Central memory CD4-positive, alpha-beta T cell (primary cell): ENCODE measurements at places on chromosomes 2 and 18.

DNA sequence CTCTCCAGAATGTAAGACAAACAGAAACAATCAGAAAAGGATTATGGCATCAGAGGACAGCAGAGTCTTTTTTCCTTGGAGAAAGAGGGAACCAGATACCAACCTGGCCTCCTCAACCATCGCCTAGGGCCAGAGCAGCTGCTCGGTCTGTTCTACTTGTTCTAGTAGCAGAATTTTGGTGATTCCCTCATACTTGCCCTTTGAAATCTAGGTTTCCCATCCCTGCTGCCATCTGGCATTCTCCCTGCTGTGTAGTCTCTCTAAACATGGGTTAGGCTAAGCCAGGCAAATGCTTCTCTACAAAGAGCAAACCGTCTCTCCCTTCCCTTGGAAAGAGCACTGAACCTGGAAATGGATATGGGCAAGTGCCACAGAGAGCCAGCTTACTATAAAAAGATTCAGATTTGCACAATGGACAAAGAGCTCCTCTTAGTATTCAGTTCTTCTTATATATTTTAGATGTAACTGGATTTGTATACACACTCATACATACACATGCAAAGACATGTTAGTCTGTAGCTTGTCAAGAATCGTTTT, 208.6 kb upstream of the ST6GAL2 start:
- DNase-seq = no peak

DNA sequence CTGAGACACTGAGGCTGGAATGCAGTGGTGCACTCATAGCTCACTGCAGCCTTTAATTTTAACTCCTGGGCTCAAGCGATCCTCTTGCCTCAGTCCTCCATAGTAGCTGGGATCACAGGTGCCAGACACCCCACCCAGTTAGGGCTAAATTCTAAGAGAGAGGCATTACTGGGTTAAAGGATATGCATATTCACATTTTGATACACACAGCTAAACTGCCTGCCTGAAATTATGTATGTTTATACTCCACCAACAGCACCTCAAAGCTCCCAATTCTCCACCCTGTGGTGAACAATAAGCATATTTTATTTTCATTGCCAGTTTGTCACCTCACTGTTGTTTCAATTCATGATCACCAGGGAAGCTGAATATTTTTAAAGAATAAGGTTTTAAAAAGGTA, 18.7 kb upstream of the MCM6 start:
- no peak for DNase-seq

GRCh38 chr2:108396845-108397244, 19.1 kb downstream of the SULT1C4 start:
- no peak for DNase-seq

DNA sequence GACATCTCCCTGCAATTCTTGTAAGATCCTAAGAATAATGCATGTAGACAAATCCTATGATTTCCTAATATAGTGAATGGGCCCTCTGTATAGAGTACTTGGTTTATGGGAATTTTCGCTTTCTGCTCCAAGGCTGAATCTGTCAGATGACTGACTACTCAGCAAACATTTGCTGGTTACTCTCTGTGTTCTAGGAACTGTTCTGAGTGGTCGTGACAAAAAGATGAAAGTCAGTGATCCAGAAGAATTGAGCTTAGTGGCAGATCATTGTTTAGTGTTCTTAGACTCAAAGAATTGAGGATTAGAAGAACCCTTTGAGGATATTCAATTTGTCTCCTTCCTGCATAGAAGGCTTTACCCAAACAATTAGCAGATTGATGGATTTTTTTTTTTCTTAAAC, 10.0 kb downstream of the XRCC5 start:
- DNase-seq = no peak

DNA sequence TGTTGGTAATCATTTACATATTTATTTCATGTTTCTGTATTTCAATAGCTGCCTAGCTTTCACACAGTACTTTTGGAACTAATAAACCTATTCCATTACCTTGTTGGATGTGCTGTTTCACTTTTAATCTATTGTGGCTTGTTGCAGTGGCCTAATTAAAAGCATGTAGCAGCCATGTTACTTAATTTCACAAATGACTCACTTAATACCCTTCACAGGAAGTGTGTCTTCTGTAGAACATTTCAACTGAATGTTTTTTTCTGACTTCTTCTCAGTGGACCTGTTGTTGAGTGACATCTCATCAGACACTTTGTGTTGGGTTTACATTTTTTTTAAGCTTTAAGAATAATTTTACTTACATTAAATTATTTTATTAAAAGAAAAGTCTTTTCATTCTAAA, 260.5 kb upstream of the THUMPD2 start:
- DNase-seq = no peak

DNA sequence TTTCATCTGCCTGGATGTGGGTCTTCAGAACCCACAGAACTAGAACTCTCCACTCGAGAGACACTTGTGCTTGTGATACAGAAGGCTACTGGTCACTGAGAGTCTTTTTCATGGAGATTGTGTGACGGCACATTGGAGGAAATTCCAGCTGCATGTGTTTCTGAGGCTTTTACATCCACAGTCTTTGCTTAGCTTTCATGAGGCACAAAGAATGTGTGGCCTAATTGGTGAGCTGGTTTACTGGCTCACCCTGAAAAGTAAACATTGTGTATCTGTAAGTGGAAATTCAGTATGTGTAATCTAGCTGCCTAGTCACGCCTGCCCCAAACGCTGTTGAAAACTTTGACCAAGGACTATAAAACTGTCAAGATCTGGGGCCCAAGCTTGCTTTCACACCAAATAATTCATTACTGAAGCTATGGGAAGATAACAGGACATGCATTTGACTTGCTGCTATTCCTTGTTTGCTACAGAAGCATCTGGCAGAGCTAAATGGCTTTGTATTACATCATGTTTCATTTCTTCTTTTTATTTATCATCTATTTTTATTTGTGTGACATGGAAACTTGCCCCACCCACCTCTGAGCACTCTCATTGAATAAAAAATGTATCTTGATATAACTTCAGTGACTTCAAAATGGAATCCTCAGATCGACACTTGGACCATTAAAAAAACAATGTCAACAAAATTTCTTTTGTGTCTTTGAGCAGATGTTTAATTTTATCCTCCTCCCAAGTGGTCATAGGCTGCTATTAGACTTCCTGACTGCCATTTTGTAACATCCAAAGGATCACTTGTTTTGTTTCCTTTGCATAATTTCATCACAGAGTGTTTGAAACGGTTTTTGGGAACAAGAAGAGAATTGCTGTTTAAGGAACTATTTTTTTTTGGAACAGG, 80.2 kb downstream of the EFEMP1 start:
- no peak for DNase-seq

GRCh38 chr2:1140389-1141003, 189.8 kb downstream of the SNTG2 start:
- DNase-seq = peak; percentile 28

DNA sequence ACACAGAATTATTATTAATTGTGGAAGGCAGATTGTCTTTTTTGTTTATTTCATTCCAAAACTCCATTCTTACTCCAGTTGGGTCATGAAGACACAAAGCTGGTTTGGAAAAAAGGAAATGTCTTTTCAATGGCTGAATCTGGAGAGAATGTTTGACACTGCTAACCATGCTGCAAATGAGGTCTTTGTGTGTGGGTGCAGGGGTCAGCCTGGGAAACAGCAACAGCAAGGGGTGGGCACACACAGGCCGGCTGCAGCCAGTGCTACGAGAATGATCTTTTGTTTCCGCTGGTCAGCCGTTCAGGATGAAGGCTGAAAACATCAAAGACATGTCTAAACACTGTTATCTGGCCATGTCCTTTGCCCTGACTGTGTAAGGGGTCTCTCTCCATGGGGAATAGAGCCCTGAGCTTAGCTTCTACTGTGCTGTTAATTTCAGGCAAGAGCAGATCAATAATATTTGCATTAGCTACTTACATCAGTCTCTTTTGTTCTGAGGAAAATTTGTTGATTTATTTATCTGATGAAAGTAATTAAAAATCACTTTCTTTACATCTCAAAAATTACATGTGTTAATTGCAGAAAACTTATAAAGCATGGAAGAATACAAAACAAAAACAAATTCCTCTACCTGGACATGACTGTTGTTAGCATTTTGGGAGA, 33.3 kb upstream of the E2F6 start:
- DNase-seq = no peak

DNA sequence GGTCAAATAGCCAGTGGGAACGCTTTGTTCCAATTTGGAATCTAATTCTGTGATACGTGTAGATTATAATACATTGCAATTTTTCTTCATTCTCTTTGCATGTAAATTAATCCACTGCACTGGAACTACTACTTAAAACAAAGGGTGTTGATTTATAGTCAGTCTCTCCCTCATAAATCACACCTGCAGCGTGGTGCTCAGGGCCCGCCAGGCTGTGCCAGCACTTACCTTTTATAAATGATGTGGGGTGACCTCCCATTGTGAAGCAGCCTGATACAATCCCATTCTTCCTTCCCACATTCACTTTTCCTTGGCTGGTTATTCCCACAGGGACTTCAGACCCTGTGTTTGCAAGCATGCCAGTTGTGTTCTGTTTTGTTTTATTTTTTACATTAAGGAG, 302.3 kb upstream of the ID2 start:
- DNase-seq = no peak

- DNase-seq = no peak
These were observed 38.4 kb upstream of the REL start for GRCh38 chr2:60843006-60843405.

GRCh38 chr2:238571661-238572372, 145.1 kb downstream of the ASB1 start:
- DNase-seq = no peak
